Endothelial cell of umbilical vein (primary cell): ENCODE measurements at places on chromosomes 6 and 20. TPM values are rescaled to one million over a fixed set of nuclear protein-coding genes. Genes with fewer than 3 reads are reported as not detected.

DNA sequence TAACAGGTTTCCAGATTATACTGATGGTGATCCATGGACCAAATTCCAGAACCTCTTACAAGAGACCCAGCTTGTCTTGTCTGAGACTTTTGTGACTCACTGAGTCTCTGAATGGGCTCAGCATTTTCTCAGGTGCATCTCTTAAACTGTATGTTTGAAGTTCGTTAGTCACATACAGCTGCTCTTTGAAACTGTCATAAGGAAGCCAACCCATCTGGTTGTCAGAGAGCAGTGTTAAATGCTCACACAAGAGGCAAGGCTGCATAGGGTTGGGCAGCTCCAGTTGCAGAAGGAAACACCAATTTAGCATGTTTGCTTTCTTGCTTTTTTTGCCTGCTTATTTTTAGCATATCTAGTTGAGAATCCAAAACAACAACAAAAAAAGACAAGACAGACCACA is 47.1 kb downstream of the TRIM27 start:
- peaks cover 16% of the 10 kb centered on the region for H3K27me3 ChIP-seq
- DNase-seq, result no peak
- no peak overlapping the region for H3K4me3 ChIP-seq
- no peak overlapping the region for H3K27ac ChIP-seq
- peaks cover 2% of the 10 kb centered on the region for H3K4me1 ChIP-seq

DNA sequence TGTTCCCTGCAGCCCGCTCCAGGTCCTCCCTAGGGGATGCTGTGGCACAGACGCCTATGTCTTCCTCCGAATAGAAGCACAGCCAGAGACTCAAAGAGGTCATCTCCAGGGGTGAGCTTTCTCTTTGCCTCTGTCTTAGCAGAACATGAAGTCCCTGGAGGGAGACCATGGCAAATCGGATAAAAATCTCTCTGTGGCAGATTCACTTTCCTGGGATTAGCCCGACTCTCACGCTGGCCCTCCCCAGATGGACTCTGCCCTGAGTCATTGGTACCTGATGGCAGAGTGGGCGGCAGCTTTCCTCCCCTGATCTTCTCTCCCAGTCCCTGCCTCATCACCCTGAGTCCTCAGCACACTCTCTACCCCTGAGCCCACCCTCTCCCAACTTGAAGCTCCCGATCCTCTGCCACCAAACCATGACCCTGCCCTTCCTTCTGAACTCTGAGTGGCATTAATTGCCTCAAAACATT is 58.0 kb upstream of the CCDC167 start:
- no peak for DNase-seq
- H3K27ac ChIP-seq, result no peak overlapping the region
- no peak overlapping the region for H3K4me3 ChIP-seq
- H3K4me1 ChIP-seq, result peaks cover 15% of the 10 kb centered on the region
- H3K36me3 ChIP-seq, result no peaks in the 10 kb centered on the region

- no peak overlapping the region for H3K27ac ChIP-seq
- H3K36me3 ChIP-seq, result no peaks in the 10 kb centered on the region
- DNase-seq, result peak; percentile 29
- H3K27me3 ChIP-seq, result no peaks in the 10 kb centered on the region
- no peak overlapping the region for H3K4me3 ChIP-seq
Measured at GRCh38 chr6:163393923-163394322, 20.6 kb upstream of the QKI start.

DNA sequence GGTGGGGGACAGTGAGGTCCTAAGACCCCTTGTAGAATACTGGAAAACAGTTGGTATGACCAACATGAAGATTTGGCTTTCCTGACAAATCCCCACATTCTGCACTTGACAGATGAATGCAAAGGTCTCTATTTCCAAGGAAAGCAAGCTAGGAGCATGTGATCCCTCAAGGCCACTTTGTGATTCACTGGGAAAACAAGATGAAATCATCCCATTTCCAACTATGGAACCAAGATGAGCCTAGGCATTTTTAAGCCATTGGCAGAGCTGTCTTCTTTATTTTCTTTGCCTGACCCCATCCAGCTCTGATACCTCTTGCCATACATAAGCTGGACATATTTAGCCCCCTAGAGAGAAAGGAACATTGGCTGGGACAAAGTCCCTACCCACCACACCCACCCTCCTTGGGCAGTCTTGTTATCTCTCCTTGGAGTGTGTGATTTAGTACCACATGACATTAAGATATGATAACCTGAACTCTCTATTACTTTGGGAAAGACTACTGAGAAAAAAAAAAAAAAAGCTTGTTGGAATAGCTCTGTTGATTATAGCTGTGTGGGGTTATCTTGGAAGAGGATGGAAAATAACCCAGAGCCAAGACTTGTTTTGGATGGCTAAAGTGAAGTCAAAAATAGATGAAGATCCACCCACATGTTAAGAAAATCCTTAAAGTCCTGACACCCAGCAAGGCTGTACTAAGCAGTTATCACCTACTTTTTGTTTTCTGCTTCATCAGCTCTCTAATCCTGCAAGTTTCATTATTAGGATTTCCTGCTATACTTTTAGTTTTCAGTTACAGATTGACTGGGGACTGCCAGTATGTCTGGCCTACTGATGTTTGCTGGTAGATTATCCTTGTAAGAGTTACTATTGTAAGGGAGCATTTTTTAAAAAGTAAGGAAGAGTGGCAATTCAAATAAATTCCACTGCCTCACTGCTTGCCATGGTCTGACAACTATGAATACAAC is 90.1 kb upstream of the PREP start:
- no peak overlapping the region for H3K27ac ChIP-seq
- no peaks in the 10 kb centered on the region for H3K36me3 ChIP-seq
- peak; percentile 10 for DNase-seq
- H3K27me3 ChIP-seq, result no peaks in the 10 kb centered on the region

Gene GPX5
- not detected in 2 replicates for total RNA-seq

Gene PIGT
- 92.7 and 96.8 TPM in 2 replicates for total RNA-seq
